ENCODE measurements at places on chromosomes 4 and X. TPM values are rescaled to one million over a fixed set of nuclear protein-coding genes. Genes with fewer than 3 reads are reported as not detected.

GRCh38 chr4:185092535-185093197, 50.4 kb upstream of the SLC25A4 start:
- no peak for DNase-seq

DNA sequence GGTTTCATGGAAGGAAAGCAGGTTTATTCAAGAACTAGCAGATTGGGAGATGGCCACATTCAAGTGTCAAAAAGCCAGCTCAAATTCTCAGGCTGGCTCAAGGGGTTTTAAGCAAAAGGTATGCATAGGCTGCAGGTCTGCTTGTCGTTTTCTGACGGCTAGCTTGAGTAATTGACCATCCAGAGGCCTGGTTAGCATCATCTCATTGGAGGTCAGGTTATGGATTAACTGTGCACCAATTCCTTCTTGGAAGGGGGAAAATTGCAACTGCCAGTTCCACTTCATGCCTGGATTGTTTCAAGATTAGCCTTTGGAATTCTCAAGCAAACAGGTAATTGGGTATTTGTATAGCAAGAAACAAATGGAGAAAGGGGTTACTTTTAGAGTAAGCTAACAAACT, 62.1 kb downstream of the FUNDC1 start:
- DNase-seq = no peak

The CENPVL3 gene
- not detected for total RNA-seq

DNA sequence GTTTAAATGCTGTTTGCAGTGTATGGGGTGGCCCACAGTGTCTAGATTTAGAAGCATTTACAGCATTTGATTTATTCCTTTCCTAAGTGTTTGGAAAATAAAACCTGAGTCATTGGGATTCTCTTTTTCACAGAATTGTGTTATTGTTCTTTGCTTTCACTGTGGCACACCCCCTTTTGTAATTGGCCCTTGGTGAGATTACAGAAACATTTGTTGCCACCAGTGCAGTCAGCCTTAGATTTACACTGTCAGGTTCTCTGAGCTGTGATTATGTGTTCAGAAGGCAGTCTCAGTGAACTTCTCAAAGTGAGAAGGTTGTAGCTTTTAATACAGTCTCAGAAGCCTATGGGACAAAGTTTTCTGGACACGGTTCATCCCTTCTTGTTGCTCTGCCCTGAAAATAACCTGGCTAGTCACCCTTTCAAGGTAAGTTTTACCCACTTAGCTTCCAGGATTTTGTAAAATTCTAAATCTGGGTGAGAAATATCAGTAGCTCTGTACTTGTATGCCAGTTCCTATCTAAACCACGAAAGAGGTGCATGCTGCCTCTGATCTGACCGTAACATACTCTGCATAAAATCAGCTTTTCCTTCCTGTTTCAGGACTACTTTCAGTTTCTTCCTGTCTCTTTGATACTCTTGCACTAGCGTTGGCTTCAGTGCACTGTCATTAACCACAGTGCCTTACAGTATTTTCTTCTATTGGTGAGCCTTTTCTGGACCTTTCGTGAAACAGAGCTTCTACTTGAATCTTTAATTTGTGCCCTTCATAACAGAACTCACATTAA, 12.6 kb downstream of the RUFY3 start:
- peak; percentile 89 for DNase-seq

DNA sequence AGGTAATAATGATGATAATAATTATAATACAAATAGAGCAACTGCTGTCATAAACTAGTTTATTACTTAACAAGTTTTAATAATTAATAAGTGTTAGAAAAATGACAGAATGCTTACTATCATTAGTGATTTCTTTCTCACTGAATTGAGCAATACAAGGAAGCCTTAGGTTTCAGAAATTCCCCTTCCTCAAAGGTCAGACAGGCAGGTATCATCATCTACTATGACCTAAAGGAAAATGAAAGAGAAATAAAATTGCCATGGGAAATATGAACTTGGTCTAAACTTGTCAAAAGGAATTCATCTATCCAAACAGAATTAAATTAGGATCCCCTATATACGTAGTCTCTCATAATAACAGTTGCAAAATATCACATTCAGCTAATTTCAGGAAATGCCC, 56.3 kb upstream of the SLC7A11 start:
- no peak for DNase-seq

The FAT1 gene
- not detected for total RNA-seq
